ENCODE measurements at places on chromosomes 7 and 10. TPM values are rescaled to one million over a fixed set of nuclear protein-coding genes. Genes with fewer than 3 reads are reported as not detected.

Gene WDFY4
- total RNA-seq: 0.06 TPM

Gene TAF3
- total RNA-seq: 8.5 TPM

Gene SYCE1
- not detected for total RNA-seq

Gene DOCK1
- total RNA-seq: 20.8 TPM

Gene TYSND1
- 15.4 TPM for total RNA-seq

Gene NUTM2D
- total RNA-seq: 1.7 TPM

Gene CELF2
- 0.07 TPM for total RNA-seq

Gene ASB4
- 0.19 TPM for total RNA-seq

Gene ITGB8
- total RNA-seq: 0.73 TPM

Gene RNLS
- total RNA-seq: 6.7 TPM

Measured in A549 treated with dexamethasone at 1 μM for 4 hours (cell line).